Spleen (tissue), 13 donors: ENCODE measurements at places on chromosomes 1 and 21. TPM values are rescaled to one million over a fixed set of nuclear protein-coding genes. Genes with fewer than 3 reads are reported as not detected.

- peaks cover 46% of the 10 kb centered on the region for H3K36me3 ChIP-seq
- H3K4me1 ChIP-seq = peaks cover 25% of the 10 kb centered on the region
- no peak for DNase-seq
- H3K4me3 ChIP-seq = no peak overlapping the region
- no peaks in the 10 kb centered on the region for H3K27me3 ChIP-seq
- no peak overlapping the region for H3K27ac ChIP-seq
These were observed 7.7 kb downstream of the P3H1 start for GRCh38 chr1:42759114-42759513.

DNA sequence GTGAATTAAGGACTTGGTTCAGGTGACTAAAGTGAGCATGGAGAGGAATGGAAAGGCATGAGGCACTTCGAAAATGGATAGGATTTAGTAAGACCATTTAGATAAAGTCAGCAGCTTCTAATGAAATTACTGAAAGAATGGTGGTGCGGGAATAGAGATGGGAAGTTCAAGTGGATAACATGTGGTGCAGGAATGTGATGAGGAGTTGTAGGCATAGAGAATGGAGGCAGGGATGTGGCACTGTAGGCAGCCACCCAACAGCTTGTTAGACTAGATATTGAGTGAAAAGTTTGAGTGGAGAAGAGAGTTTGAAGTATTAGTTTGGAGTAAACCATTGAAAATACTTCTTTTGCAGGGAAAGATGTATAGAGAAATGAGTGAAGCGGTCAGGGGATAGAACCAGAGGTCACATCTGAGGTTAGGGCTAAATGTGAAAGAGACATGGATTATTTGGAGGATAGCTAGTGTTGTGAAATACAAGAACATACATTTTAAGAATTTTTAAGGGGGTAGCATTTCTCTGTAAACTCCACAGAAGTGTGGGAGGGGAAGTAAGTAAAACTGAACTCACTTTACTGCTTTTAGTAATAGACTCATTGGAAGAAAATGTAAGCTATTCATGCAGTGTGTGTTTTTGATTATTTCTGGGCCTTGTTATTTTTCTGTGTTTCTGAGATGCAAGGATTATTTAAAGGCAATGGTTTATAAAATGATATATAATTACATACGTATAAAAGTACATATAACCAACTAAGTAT lies 46.2 kb downstream of the DYRK1A start:
- peak overlapping the region; percentile 15 for H3K27ac ChIP-seq
- no peak for DNase-seq
- H3K4me1 ChIP-seq = peaks cover 95% of the 10 kb centered on the region
- H3K4me3 ChIP-seq = no peak overlapping the region

- no peak overlapping the region for H3K4me3 ChIP-seq
- peaks cover 19% of the 10 kb centered on the region for H3K4me1 ChIP-seq
- H3K36me3 ChIP-seq = no peaks in the 10 kb centered on the region
- H3K27ac ChIP-seq = no peak overlapping the region
- no peak for DNase-seq
These were observed 4.3 kb upstream of the CBR1 start for GRCh38 chr21:36065497-36066036.

- H3K4me1 ChIP-seq = no peaks in the 10 kb centered on the region
- no peak for DNase-seq
- no peaks in the 10 kb centered on the region for H3K27me3 ChIP-seq
- H3K36me3 ChIP-seq = no peaks in the 10 kb centered on the region
- H3K4me3 ChIP-seq = no peak overlapping the region
- no peak overlapping the region for H3K27ac ChIP-seq
These were observed 133.0 kb downstream of the LRRC7 start for GRCh38 chr1:69700770-69701169.

ACTN2 gene
- not detected for total RNA-seq

GRCh38 chr1:33323663-33324477 lies 3.0 kb upstream of the A3GALT2 start:
- DNase-seq = peak; percentile 61
- peaks cover 5% of the 10 kb centered on the region for H3K4me1 ChIP-seq
